Activated T-helper 2 cell treated with anti-CD3 and anti-CD28 coated beads, Interferon-gamma antibody, Interleukin-2, Interleukin-4, amounts not matched to agents 10 μg/mL and 5 μg/mL and 100 μg/mL, durations not matched to agents 14 hours and 24 hours and 36 hours (primary cell): ENCODE measurements at places on chromosomes 4 and X. TPM values are rescaled to one million over a fixed set of nuclear protein-coding genes. Genes with fewer than 3 reads are reported as not detected.

MAGEC1 gene
- not detected in 2 replicates for total RNA-seq

C4orf36 gene
- not detected in 2 replicates for total RNA-seq

RWDD4 gene
- total RNA-seq, result 26.3 and 27.6 TPM in 2 replicates

TMSB15C gene
- total RNA-seq, result 3.3 and 4.7 TPM in 2 replicates

PDLIM3 gene
- total RNA-seq, result 2.5 and 3.2 TPM in 2 replicates

CXXC4 gene
- total RNA-seq, result not detected in 2 replicates

DNA sequence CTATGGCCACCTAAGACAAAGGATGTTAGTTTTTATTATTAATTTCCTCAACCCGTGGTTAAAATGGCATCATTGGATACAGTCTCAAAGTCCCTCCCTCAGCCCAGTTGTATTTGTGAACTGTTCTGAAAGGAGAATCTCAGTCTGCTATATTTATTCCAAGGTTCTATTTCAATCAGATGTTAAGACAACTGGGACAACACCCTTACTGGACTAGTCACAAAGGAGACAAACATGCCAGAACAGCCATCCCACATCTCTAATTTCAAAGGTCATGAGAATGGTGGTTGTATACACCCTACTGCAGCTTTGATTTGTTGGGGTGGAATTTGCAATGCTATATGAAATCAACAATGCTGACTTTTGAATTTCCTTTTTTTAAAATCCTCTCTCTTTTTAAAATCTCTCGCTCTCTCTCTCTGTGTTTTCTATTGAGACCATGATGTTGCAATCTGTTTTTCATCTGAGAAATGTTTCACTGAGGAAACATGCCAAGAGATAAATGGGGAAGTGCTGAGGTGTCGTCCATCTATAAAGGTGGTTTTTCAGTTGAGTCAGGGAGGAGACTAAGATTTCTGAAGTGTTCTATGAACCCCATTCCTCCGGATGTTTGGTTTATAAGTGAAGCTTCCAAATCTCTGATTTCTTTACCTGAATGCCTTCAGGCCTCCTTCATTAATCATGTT lies 201.5 kb upstream of the GATB start:
- no peak overlapping the region for H3K27ac ChIP-seq
- H3K27me3 ChIP-seq, result peaks cover 11% of the 10 kb centered on the region
- H3K4me3 ChIP-seq, result no peak overlapping the region
- no peaks in the 10 kb centered on the region for H3K4me1 ChIP-seq
- no peak for DNase-seq
- no peaks in the 10 kb centered on the region for H3K36me3 ChIP-seq

- no peak for DNase-seq
- no peaks in the 10 kb centered on the region for H3K27me3 ChIP-seq
- no peaks in the 10 kb centered on the region for H3K4me1 ChIP-seq
These were observed 179.6 kb upstream of the NOCT start for GRCh38 chr4:138835832-138836533.

GRCh38 chr4:26083987-26084386 lies 170.0 kb downstream of the SMIM20 start:
- peaks cover 13% of the 10 kb centered on the region for H3K36me3 ChIP-seq
- no peaks in the 10 kb centered on the region for H3K27me3 ChIP-seq
- peak overlapping the region; percentile 88 for H3K27ac ChIP-seq
- H3K4me3 ChIP-seq, result peak overlapping the region; percentile 1

DNA sequence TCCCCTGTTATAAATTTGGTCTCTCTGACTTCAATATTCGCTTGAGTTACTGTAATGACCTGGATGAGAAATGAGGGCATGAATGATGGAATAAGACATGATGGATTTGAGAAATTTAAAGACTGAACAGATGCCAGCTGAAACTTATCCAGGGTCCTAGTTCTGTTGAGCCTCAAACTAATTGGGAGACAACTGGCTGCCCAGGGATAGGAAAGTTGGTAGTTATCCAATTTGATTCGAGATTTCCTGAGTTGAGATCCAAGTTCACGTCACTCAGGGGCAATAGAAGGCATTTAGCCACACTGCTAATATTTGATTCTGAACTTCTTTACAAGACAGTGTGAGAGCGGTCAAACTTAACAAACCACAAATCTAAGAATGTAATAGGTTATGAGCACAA lies 159.0 kb upstream of the CXCL13 start:
- H3K4me3 ChIP-seq, result no peak overlapping the region
- H3K36me3 ChIP-seq, result no peaks in the 10 kb centered on the region

GRCh38 chr4:187027272-187027671 lies 303.6 kb upstream of the FAT1 start:
- H3K27me3 ChIP-seq, result no peaks in the 10 kb centered on the region
- no peaks in the 10 kb centered on the region for H3K36me3 ChIP-seq
- no peak overlapping the region for H3K27ac ChIP-seq
- H3K4me3 ChIP-seq, result no peak overlapping the region

DNA sequence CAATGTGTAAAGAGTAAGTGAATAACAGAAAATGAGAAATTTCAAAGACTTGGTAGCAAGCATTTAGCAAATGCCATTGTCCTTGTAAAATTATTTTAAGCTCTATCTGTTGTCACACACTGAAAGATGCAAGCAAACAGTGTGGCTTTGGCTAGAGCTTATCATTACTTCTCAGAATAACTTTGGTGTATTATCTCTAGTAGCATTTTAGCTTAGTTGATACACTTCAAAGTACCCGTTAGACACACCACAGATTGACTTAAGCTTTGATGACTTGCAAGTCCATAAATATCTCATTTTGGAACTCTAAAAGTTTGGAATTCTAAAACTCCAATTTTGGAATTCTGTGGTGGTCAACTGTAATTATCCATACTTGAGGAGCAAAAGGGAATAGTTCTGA lies 98.6 kb downstream of the PDLIM5 start:
- DNase-seq, result no peak

DNA sequence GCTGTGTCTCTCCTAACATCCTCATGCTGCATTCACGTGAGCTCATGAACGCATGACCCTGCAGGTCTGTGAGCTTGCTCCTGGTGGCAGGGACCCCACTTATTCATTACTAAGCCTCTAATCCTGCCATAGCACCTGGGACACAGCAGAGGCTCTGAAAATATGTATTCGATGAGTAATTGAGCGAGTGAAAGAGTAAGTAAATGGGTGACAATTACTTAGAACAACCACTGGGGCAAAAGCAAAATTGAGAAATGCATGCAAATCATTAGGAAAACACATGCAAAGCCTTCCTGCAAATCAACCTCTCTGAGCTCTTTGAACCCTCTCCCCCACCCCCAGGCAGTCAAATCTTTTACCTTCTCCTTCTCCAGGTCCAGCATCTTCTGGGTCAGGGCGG lies 23.6 kb upstream of the C4orf50 start:
- peaks cover 20% of the 10 kb centered on the region for H3K4me1 ChIP-seq
- no peaks in the 10 kb centered on the region for H3K36me3 ChIP-seq
- no peak overlapping the region for H3K4me3 ChIP-seq
- DNase-seq, result no peak

DNA sequence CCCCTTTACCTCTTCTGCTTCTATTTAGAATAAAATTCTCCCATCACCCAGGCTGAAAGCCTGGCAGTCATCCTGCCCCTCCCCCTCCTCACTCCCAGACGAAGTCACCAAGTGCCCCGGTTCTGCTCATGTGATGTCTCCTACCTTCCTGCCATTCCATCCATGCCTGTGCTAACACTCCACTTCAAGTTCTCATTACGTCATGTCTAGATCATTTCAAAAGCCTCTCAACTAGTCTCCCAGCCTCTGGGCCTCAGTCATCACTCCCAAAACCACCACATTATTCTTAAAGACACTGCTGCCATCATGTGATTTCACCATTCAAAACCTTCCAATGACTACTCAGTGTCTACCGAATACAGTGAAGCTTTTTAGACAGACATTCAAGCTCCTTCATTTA lies 17.2 kb upstream of the HOPX start:
- peaks cover 10% of the 10 kb centered on the region for H3K27me3 ChIP-seq
- H3K4me1 ChIP-seq, result peaks cover 1% of the 10 kb centered on the region
- H3K36me3 ChIP-seq, result no peaks in the 10 kb centered on the region
- no peak for DNase-seq

- H3K4me3 ChIP-seq, result no peak overlapping the region
- H3K4me1 ChIP-seq, result no peaks in the 10 kb centered on the region
- no peak for DNase-seq
These were observed 895 bp downstream of the ADGRL3 start for GRCh38 chr4:61200916-61201526.

DNA sequence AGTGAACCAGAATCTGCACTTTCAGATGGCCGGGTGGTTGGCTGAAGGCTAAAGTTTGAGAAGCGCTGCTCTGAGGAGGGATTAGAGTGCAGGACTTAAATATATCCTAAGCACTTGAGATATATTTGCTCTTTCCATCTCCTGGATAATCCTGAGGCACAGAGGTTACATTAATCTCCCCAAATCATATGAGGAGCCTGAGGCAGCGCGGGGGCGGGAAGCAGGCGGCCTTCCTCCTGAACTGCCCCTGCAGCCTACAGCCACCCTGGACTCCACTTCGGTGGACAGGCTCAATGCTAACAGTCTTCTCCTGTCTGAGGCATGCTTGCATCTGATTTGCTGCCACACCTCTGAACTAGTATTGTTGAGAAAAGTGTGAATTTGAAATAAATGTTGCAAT lies 72.5 kb downstream of the AFAP1 start:
- DNase-seq, result no peak
- peaks cover 35% of the 10 kb centered on the region for H3K36me3 ChIP-seq
- H3K4me1 ChIP-seq, result peaks cover 29% of the 10 kb centered on the region
- H3K4me3 ChIP-seq, result no peak overlapping the region
- H3K27ac ChIP-seq, result peak overlapping the region; percentile 26
